ENCODE measurements at places on chromosomes 1 and 21. TPM values are rescaled to one million over a fixed set of nuclear protein-coding genes. Genes with fewer than 3 reads are reported as not detected.

OR2T33 gene
- polyA plus RNA-seq: not detected

VWA5B1 gene
- 0.82 TPM for polyA plus RNA-seq

CFAP107 gene
- not detected for polyA plus RNA-seq

KLHDC9 gene
- polyA plus RNA-seq: 78.1 TPM

HSD3B1 gene
- polyA plus RNA-seq: not detected

ILDR2 gene
- polyA plus RNA-seq: 6.8 TPM

TARBP1 gene
- polyA plus RNA-seq: 329 TPM

KRTAP12-2 gene
- polyA plus RNA-seq: not detected

CFAP74 gene
- polyA plus RNA-seq: 0.22 TPM
